ENCODE measurements at places on chromosomes 4 and X.

DNA sequence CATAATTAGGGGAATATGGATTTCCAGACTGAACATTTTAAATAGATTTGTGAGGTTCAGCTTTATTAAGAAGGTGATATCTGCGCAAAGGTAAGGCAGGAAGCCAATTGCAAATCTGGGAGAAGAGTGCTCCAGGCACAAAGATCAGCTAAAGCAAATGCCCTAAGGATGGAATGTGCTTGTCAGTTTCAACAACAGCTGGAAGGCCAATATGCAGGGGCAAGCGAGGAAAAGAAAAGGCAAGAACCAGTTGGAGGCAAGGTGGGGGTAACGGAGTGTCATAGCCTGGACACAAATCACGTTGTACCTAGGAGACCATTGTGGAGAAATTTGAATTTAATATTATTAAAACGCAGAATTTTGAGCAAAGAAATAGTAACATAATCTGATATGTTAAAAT, 1710.3 kb upstream of the PCDH7 start:
- no peak for DNase-seq

DNA sequence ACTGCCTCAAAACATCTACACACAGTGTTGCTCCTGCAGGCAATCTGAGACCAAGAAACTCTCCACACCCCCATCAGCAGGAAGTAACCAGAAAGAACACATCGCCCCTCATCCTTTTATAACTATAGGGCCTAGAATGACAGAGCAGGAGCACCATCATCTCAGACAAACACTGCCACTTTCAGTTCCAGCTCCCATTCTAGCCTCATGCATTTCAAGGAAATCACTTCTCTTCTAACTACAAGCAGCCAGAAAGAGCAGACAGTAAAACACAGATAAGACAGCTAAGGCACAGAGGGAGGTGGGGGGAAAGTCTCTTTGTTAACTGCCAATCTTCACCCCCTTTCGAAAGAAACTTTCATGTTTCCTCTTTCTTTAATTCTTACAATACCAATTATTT, 102.6 kb upstream of the TENT5D start:
- no peak for DNase-seq

DNA sequence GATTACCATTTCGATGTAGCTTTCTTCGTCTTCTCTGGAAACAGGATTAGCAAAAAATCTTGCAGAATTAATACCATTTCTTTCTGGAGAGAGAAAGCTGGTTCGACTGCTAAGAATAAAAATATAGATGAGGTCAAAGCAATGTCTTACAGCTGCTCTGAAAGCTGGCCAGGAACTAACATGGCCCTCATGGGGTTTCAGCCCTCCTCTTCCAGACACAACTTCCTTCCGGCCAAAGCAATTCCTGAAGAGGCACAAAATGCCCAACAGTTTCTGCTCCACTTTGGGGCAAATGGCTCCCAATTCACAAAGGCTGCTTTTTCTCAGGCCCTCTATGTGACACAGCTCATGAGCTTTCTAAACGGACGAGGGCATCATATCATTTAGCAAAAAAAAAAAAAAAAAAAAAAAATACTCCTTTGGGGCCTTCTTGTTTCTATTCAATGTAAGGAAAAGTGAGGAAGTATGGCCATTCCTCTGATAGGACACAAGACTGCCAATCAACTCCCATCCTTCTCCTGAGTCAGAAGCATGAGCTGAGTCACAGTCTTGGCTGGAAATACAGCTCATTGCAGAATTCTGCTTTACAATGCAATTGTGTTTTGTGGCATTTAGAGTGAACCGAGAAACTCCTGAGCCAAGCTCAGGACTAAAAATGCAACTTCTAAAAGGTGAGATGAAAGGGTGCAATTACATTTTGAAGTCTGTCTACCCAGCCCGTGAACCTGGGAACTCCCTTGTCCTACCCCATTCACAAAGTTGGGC, 42.7 kb upstream of the CTAG2 start:
- DNase-seq = peak; percentile 59

DNA sequence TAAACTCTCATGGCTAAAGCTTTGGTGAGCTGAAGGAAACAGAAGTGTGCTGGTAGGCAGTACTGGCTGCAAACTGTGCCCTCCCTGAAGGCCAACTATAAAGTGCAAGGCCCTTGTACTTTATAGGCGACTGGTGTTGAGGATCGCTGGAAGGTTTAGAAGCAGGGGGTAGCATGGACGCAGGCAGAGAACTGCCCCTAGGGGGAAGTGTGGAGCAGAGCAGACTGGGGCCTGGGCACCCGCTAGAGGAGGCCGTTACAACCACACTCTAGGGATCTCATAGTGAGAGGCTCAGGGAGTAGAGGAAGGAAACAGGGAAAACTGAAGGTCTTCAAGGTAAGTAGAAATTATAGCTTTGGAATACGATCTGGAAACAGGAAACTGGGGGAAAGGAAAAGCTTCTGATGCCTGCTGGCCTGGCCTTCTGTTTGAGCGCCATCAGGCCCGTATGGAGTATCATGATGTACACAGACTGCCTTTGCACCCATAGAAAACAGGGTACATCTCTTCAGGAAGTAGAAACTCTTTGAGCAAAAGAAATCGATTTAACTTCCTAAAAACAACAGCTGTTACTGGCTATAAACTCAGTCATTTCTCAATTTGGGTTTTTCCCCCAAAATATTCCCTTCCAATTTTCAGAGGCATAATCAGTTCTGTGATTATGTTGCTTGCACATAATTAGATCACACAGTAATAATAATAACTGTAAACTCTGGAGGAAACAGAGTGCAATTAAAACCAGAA, 23.9 kb upstream of the TMSB4X start:
- DNase-seq = no peak

GRCh38 chr4:36278789-36279188, 2.6 kb upstream of the DTHD1 start:
- no peak for DNase-seq

GRCh38 chr4:112112590-112113170, 32.6 kb upstream of the FAM241A start:
- DNase-seq = no peak

GRCh38 chr4:135281230-135281629, 1079.6 kb upstream of the PABPC4L start:
- no peak for DNase-seq

DNA sequence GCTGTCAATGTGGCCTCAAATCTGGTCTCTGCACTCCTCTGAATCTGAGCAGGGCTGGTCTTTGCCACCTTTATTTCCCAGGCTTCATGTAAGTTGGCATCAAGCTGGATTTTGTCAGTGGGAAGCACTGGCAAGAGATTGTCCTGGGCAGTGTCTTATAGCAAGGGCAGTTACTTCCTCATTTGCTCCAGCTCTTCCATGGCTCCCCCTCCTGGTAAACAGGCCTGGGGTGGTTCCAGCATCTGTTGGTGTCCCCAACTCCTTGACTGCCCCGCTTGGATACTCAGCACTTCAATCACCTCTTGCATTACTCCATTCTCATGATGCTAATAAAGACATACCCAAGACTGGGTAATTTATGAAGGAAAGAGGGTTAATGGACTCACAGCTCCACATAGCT, 15.0 kb upstream of the REST start:
- no peak for DNase-seq

DNA sequence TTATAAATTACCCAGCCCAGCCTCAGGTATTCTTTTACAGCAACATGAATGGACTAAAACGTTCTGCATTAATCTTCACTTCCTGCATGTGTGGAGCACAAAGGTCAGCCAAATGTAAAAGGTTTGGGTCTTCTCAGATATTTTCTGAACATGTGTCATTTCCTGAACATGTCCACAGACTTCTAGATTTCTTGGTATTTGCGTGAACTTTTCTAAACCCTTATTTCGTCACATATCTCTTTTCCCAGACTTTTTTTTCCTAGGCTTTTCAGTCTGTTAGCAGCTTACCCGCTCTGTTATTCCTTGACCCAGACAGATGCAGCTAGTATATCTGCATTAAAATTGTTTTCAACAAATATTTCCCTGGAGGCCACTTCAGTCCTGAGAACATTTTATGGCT, 57.3 kb upstream of the USP51 start:
- no peak for DNase-seq

DNA sequence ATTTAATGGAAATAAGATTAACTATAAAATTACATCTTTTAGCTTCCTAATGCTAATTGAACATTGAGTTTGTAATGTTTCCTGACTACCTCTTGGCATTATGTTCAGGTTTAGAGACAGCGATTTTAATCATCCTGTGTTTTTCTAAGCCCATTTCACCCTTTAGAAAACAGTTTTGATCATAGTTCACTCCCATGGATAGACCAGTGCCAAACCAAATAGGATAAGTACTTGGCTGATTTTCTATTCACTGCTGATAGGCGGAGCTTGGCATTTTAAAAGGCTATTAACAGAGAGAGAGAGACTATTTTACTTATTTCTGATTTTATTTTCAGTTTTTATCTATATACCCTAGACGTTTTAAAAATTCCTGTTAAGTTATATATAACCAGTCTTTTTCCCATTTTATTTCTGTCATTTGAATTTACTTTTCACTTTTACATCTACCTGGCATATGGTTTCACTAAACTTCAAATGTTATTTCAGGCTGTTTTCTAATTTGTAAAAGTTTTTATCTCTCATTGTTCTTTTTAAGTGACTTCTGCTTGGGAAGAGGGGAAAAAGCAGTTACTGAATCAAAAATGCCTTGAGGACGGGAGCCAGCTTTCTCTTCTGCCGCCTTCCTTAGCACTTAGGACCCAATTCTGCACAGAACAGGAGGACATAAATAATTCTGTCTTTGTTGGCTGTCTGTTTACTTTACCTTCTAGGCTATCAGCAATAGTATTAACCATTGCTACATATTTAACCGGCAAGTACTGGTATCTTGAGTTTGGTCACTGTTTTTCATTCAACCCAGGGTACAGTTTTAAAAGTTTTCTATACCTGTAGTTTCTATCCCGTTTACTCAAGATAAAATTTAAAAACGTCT, 46.4 kb downstream of the SGMS2 start:
- no peak for DNase-seq

GRCh38 chr4:28916585-28916984, 1803.6 kb upstream of the PCDH7 start:
- no peak for DNase-seq

DNA sequence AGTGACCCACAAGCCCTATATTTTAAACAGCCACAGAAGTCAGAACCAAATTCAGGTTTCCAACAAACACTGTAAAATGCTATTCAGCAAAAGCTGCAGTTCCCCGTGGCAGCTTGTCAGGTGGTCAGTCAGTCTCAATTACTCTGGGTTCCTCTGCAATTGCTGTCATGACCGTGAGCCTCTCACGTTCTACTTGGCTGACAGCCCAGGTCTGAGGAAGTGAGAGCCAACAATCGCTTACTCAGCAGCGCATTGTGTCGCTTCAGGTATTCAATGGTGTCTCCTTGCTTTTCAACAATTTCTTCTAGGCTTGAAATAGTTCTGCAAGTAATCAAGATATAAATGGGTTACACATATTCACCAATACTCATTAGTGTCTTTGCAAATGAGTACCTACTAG, 25.8 kb downstream of the TRIM75 start:
- DNase-seq = no peak

GRCh38 chrX:103343105-103343504, 13.1 kb downstream of the TCEAL7 start:
- no peak for DNase-seq

- no peak for DNase-seq
Observed at GRCh38 chrX:55220119-55220794, at the start of gene PAGE5. TSS of gene PAGE5 (plus strand) at chrX:55220346. CDS start at chrX:55221383, 1,037 bp downstream.

- no peak for DNase-seq
Observed at GRCh38 chr4:6017030-6017429, 1.2 kb downstream of the C4orf50 start.

- no peak for DNase-seq
Observed at GRCh38 chrX:55908661-55909212, 191.2 kb downstream of the RRAGB start.

GRCh38 chr4:103292373-103292772, 94.2 kb upstream of the CENPE start:
- no peak for DNase-seq

DNA sequence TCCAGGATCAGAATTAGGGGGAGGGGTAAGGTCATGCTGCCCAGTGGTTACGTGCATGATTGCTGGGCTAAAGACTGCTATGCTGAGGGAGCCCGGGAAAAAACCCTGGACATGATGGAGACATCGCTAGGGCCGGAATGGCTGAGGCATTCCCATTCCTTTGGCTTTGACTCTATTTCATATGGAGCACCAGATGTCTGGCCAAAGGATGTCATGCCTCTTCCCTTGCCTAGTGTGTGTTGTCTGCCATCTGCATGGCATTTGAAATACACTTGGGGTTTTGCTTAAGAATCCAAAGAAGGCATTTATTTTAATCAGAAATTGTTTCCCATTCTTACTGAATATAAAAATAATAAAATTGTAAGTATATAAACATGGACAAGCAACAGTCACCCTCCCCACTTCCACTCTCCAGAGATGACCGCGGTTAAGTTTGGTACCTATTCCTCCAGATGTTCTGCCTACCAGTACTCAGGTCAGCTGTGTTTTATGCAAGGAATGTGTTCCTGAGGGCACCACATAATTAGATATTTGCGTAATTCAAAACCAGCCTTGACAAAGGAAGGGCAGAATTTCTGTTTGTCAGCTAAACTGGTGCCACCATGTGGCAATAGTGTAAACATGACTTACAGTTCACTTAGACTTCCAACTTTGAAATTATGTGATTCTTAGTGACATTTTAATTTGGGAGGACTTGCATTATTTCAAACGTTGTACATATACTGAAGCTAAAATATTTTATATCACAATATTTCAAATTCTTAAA, 105.9 kb downstream of the CT47B1 start:
- DNase-seq = no peak

Measured in fibroblast of skin of left biceps (primary cell).